ENCODE measurements at places on chromosomes 2 and 18.
A peak's percentile ranks its signal among the peaks of the same experiment; 100 is the strongest.

- DNase-seq, result no peak
These were observed 62.8 kb upstream of the TSPYL6 start for GRCh38 chr2:54318821-54319220.

DNA sequence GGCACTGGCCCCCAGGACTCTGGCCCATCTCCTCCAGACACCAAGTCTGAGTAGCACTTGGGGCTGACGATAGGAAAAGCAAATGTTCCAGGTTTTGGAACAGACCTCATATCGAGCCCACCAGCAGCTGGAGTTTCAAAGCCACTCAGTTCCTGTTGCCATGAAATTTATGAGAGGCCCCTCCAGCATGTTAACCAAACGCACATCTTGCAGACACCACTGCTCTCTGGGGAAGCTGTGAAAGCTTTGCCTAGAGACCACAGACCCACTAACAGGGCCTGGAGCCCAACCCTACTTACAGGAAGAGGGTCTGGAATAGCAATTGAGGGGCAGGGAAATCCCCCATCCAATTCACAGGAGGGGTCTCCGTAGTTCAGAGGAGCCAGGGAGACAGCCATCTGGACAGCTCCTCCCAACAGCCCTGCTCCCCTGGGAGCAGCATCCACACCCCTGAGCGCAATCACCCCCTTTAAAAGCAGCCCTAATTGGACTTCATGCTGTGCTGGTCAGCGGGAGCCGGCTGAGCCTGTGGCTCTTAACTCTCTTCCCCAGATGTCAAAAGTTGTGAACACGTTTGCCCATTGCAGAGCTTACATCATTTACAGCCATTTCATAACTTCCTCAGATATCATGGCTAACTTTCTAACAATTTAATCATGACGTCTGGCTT, 81.3 kb downstream of the TGFA start:
- no peak for DNase-seq

DNA sequence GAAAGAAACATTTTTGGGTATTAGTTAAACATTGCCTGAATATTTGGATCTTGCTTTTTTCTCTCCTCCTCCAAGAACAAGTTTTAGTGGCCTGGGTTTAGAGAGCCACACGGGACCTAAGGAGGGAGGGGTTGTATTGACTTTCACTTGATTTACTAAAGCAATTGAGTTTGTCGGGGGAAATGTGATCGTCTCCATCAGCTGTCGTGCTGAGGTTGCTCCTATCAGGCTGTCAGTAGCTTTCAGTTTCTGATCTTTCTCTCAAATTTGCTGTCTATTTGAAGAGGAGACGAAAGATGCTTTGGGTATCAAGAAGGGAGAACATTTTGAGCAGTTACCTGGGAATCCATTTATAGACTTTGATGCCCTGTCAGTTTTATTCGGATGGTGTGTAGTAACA, 106.0 kb downstream of the SETBP1 start:
- no peak for DNase-seq

DNA sequence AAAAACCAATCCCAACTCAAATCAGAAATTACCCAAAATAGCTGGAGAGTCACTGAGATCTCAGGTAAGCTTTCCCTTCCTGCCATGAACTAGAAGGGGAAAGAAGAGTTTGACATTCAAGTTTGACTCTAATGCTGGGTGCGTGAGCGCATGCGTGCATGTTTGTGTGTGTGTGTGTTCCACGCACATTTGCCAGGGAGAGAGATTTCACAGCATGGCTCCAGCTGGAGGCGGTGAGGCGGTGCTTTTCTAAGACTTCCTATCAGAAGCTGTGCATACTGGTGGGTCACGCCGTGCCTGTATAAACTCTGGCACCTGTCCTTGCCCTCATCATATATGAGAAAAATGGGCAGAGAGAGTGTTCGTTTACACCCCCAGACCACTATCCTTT, 116.2 kb downstream of the MSH2 start:
- DNase-seq, result no peak

GRCh38 chr2:47189635-47190034, 34.5 kb upstream of the STPG4 start:
- peak; percentile 88 for DNase-seq

DNA sequence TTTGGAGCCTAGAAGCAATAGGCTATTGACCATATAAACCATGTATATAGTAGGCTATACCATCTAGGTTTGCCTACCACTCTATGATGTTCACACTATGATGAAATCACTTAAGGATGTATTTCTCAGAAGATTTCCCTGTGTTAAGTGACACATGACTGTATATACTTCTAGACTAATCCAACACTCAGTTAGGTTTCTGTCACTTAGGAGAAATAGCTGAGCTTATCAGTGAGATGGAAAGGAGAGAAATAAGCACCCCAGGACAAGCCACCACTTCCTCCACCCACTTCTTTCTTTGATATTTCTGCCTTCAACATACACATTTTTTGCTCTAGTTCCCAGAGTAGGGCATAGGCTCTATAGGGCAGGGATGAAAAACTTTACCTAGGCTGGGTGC, 7.8 kb downstream of the PECR start:
- no peak for DNase-seq

GRCh38 chr2:31430439-31431165, 16.1 kb upstream of the XDH start:
- DNase-seq, result no peak

GRCh38 chr2:151153601-151154000, 108.1 kb downstream of the RBM43 start:
- no peak for DNase-seq

GRCh38 chr2:108323619-108324018, 34.9 kb downstream of the SULT1C2 start:
- DNase-seq, result no peak

DNA sequence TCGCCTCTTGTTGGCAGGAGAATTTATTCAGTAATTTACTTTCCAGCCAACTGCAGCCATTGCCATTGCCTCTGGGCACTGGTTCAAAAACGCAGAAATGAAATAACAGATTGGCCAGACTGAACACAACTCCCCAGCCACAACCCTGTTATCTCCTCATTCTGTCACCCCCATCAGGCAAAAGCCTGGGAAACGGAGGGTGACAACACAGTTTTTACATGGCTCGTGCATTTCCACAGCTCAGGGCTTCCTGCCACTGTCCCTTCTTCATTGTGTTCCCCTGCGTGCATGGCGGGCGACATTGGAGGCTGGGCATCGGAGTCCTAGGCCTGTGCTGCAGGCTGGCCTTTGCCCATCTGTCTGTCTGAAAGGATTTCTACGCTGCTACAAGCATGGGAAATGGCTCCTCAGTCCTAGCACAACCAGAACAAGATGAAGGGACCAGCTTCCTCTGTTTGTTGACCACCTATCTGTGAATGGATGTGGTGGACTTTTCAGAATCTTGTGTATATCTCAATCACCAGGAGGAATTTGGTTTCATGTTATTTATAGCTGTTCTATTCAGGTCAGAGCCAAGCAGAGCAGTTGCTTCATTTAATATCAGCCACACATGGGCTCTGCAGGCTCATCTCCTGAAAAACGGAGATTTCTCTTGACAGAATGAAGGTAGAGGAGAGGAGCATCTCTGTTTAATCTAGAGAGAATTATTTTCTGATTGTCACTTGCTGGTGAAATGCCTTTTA, 107.0 kb downstream of the MGAT5 start:
- no peak for DNase-seq

- no peak for DNase-seq
These were observed 345.1 kb downstream of the DYSF start for GRCh38 chr2:71798266-71799012.

DNA sequence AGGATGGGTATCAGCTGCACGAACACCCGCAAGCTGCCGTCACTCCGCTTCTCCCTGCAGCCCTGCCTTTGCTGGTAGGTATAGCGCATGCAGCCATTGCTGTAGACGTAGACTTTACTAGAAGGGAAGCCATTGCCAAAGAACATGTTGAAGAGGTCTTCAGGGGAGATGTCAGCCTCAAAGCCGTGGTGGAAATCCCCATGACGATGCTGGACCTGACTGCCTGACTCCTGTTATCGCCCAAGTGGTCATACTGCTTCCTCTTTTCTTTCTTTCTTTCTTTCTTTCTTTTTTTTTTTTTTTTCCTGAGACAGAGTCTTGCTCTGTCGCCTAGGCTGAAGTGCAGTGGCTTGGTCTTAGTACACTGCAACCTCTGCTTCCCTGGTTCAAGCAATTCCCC, 68.7 kb upstream of the SPRED2 start:
- DNase-seq, result no peak

DNA sequence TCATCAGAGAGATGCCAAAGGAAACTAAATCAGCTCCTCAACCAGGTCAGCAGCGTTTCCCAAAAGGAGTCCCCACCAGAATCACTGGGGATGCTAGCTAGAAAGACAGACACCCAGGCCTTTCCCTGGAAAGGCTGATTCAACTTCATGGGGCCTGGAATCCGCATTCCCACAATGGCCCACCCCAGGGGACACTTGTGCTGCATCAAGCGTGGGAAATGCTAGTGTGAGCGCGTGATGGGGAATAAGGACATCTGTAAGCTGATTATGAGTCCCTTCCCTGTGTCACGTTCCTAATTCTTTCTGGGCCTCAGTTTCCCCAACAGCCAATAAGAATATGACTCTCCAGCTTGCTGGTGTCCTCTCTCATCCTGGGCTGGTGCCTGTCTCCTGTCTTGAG, 2.2 kb upstream of the WNT10A start:
- DNase-seq, result no peak

GRCh38 chr2:199798831-199799580, 52.0 kb downstream of the FTCDNL1 start:
- DNase-seq, result peak; percentile 34

GRCh38 chr18:79797518-79798345, at the start of gene KCNG2:
Gene KCNG2 (plus strand): TSS chr18:79797938. CDS start chr18:79863668, 65,730 bp downstream.
- DNase-seq, result no peak

DNA sequence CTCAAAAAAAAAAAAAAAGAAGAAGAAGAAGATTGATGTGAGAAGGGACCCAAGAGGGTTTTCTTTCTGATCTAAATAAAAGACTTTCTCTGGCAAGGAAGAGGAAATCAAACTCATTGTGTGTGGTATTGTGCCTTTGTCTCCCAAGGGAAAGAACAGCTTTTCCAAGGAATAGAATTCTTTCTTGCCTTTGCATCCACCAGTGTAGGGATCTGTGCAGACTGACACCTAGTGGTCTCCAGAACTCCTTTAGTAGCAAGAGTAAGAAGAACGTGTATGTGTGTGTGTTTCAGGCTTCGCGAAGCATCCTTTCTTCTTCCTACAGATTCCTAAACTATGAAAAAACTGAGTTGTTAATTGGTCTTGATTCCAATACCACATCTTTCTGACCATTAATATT, 33.5 kb upstream of the CRIM1 start:
- DNase-seq, result peak; percentile 29

- no peak for DNase-seq
These were observed 15.4 kb downstream of the CAVIN2 start for GRCh38 chr2:191831410-191831994.

GRCh38 chr2:178105566-178105965, 6.7 kb upstream of the RBM45 start:
- no peak for DNase-seq

DNA sequence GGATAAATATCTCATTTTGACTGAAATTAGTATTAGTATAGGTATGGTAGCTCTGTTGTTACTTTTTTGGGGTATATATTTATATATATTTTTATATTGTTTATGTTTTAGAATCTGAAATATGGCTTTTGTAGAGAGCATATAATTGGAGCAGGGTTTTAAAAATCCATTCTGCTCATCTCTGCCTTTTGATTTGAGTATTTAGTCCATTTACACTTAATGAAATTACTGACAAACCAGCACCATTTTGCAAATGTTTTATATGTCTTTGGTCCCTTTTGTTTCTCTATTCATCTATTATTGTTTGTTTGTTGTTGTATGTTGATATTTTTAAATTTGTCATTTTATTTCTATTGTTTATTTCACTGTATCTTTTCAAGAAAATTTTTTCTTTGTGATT, 30.7 kb downstream of the PTPN4 start:
- no peak for DNase-seq

GRCh38 chr18:73235491-73235890, 367.7 kb upstream of the NETO1 start:
- peak; percentile 66 for DNase-seq

DNA sequence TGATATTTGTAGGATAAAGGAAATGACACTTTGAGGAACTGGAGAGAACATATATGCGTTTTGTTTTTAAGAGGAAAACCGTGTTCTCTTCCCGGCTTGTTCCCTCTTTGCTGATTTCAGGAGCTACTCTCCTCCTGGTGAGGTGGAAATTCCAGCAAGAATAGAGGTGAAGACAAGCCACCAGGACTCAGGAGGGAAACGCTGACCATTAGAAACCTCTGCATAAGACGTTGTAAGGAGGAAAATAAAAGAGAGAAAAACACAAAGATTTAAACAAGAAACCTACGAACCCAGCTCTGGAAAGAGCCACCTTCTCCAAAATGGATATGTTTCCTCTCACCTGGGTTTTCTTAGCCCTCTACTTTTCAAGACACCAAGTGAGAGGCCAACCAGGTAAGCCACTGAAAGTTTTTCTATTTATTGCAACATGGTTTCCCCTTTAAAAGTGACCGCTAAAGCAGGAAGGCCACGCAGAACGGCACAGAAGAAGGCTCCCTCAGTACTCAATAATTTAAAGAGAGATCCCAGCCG, 735 bp downstream of the NRP2 start:
- no peak for DNase-seq

DNA sequence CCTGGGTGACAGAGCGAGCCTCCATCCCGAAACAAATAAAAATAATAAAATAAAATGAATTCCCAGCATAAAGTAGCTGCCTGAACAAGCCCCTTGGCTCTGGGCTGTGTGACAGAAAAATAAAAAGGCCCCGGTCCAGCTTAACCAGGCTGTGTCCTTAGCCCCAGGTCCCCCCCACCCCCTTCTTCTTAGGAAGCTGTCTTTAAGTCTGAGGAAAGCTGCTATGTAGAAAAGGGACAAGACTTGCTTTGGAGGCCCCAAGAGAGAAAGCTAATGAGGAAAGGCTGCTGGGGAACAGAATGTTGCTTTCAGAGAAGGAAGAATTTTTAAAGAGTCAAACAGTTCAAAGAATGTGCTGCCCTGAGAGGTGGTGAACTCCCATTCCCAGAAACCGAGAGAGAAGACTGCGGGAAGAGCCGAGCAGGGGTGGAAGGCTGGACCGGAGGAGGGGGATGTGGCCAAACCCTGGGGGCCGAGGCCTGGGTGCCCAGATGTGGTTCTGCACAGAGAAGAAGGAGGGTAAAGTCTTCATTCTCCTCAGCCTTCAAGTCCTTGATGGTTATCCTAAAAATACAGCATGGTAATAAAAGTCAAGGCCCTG, 61.9 kb downstream of the CENPO start:
- DNase-seq, result no peak

DNA sequence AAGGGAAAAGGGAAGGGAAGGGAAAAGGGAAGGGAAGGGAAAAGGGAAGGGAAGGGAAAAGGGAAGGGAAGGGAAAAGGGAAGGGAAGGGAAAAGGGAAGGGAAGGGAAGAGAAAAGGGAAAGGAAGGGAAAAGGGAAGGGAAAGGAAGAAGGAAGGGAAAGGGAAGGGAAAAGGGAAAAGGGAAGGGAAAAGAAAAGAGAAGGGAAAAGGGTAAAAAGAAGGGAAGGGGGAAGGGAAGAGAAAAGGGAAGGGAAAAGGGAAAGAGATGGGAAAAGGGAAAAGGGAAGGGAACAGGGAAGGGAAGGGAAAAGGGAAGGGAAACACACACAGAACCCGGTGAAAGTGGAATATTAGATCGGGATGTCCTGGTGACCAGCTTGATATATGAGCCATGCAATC, 40.8 kb downstream of the EIPR1 start:
- DNase-seq, result no peak

GRCh38 chr2:9800975-9801726, 42.1 kb upstream of the TAF1B start:
- no peak for DNase-seq

GRCh38 chr18:12064086-12064763, 29.4 kb upstream of the ANKRD62 start:
- DNase-seq, result no peak
